Omental fat pad (tissue), 4 donors: ENCODE measurements at places on chromosomes 7 and 10.
A peak's percentile ranks its signal among the peaks of the same experiment; 100 is the strongest.

- DNase-seq: no peak
Observed at GRCh38 chr10:11286261-11286852, 268.7 kb downstream of the CELF2 start.

DNA sequence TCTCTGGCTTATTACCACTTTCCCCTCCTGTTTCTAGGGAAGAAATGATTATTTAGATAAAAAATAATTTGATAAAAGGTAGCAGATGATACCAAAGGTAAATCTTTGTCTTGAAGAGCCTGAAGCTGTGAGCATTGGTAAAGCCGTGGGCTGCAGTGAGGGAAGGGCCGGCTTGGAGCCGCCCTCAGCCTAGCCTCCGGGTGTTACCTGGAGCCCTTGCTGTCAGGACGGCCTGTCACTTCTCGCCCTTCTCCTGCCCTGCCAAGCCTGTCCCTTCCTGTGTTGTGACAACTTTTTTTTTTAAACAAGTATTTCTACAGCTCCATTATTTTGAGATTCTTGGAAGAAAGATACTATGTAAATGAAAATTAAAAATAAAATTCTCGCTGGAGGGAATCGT lies 7.0 kb downstream of the CUX1 start:
- no peak for DNase-seq

DNA sequence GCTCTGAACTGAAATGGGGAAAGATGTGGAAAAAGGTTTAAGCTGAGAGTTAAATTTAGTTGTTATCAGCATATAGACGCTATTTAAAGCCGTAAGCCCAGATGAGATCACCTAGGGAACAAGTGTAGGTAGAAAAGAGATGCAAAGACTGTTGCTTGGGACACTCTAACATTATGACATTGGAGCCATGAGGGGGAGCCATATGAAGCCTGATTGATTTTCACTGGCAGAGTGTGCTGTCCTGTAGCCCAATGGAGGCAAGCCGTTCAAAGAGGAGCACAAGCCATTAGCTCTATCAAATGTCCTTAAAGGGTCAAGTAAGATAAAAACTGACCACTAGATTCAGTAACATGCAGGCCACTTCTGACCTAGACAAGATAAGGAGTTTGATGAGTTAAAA lies 223.3 kb downstream of the TWIST1 start:
- DNase-seq: no peak

- no peak for DNase-seq
Observed at GRCh38 chr10:124626759-124627380, 117.3 kb downstream of the FAM53B start.

DNA sequence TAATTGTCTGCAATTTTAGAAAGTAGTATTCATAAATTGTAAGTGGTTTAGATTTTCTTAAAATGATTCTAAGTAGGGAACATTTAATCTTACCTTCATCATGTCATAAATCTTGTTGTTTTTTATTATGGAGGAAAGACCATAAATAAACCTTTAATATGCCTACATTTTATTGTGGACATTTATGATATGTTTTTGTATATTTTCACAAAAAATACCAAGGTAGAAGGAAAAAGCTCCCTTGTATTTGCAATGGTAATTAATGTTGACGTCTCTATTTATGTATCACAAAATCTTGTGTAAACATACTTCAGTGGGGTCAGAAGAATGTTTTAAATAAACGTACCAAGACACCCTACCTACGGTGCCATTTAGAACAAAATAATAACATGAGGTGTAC lies 155.7 kb upstream of the FAM171A1 start:
- no peak for DNase-seq

- DNase-seq: no peak
Observed at GRCh38 chr10:96287392-96288105, 16.2 kb upstream of the BLNK start.

DNA sequence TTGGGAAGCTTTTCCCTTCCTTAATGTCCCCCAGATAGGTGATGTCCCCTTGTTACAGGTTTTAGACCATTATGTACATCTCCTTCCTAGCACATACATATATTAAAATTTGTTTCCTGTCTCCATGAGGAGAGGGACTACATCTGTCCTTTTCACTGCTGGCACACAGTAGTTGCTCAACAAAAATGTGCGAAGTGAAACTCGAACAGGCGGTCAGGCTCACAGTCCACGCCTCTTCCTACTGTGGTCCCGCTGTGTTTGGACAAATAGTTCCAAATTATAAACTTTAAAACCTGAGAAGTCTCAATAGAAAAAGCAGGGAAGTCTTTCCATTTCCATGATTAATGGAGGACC lies 1.2 kb upstream of the HHEX start:
- DNase-seq: no peak

DNA sequence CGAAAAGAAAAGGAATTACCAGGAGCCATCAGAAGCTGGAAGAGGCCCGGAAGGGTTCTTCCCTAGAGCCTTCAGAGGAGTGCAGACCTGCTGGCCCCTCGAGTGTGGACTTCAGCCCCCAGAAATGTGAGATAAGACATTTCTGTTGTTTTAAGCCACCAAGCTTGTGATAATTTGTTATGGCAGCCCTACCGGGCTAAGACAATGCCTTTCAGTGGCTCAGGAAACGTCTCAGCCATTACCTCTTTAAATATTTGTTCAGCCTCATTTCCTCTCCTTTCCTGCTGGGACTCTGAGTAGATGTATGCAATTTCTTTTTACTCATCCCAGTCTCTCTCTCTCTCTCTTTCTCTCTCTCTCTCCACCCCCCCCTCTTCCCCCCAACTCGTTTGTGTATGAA lies 174.7 kb upstream of the GRB10 start:
- no peak for DNase-seq

DNA sequence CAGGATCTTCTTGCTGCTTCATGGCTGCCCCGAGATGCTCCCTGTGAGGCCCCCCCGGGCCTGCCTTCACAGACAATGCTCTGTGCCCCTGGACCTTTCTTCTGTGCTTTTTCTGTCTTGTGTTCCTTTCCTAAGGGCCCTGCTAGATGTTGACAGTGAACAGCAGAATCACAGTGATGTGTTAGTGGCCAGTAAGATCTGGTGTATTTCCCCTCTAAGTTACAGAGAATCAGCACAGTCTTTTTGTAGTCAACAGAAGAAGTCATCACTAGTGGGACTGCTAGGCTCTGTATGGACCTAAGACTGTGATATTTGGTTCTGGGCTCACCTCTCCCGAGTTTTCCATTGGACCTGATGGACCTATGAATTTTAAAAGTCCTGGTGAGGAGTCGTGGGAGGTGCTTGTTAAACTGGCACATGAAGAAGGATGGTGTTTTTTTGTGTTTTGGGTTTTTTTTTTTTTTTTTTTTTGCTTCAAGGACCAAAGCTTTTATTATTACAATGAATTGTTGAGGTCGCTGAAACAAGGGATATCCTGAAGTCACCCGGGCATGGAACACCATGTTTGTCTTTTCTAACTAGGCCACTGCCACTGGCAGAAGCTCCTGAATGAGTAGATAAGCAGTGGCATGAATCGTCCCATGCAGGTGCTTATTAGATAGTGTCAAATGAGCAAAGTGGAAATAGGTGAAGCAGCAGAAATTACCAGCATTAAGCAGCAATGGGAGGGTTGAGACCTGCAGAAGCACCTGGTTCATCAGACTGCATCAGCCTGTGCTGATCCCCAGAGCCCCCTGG lies 194.8 kb downstream of the CELF2 start:
- no peak for DNase-seq

- DNase-seq: no peak
Observed at GRCh38 chr7:122944682-122945303, 50.7 kb downstream of the TAS2R16 start.

- no peak for DNase-seq
Observed at GRCh38 chr7:73437091-73437490, 3.5 kb downstream of the FZD9 start.

GRCh38 chr10:87538092-87539015 lies 33.7 kb downstream of the MINPP1 start:
- DNase-seq: no peak

- peak; percentile 23 for DNase-seq
Observed at GRCh38 chr7:19982841-19983835, 209.7 kb upstream of the TMEM196 start.

- DNase-seq: no peak
Observed at GRCh38 chr10:50431791-50432190, 180.5 kb upstream of the ASAH2 start.
